ENCODE measurements at places on chromosomes 13 and 19.

DNA sequence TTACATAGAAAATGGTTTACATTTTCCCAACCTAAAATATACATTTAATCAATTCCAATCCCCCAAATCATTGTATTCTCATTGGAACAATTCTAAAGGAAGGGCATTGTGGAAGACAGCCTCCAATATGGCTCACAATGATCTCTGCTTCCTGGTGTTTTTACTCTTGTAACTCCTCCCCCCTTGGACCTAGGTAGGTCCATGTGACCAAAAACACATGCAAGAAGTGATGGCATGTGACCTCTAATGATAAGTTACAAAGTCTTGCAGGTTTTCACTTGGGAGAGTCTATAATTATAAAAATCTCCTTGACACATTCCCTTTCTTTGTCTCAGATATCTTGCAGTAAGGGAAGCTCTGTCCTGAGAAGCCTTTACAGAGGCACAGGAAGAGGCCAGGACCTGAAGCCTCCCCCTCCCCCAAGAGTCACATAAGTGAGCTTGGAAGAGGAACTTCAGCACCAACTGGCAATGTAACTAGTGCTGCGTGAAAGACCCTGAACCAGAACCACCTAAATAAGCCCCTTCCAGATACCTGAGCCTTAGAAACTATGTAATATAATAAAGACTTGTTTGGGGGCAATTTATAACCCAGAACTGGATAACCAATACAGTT lies 816.2 kb upstream of the ATXN8OS start:
- no peak for DNase-seq

GRCh38 chr13:37175996-37176395 lies 70.5 kb upstream of the CSNK1A1L start:
- DNase-seq: peak; percentile 88

- peak; percentile 82 for DNase-seq
Observed at GRCh38 chr19:2294687-2295335, 12.8 kb upstream of the PEAK3 start.

- no peak for DNase-seq
Observed at GRCh38 chr13:52737965-52738364, 1.7 kb downstream of the CNMD start.

DNA sequence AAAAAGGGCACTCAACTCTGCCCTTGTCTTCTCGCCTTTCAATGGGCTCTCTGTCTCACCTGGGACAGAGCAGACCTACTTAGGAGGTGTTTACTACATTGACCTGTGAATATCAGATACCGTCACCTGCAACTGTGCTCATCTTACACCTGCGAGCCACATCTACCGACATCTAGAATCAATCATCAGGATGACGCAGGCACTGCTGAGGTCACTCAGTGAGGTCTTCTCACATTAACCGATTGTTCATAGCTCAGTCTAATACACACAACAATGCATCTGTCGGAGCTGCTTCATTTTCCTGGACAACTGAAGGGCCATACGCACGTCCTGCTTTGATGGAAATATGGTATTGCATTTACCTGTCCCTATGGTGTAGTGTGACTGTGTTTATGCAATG lies 211.9 kb downstream of the FGF9 start:
- no peak for DNase-seq

DNA sequence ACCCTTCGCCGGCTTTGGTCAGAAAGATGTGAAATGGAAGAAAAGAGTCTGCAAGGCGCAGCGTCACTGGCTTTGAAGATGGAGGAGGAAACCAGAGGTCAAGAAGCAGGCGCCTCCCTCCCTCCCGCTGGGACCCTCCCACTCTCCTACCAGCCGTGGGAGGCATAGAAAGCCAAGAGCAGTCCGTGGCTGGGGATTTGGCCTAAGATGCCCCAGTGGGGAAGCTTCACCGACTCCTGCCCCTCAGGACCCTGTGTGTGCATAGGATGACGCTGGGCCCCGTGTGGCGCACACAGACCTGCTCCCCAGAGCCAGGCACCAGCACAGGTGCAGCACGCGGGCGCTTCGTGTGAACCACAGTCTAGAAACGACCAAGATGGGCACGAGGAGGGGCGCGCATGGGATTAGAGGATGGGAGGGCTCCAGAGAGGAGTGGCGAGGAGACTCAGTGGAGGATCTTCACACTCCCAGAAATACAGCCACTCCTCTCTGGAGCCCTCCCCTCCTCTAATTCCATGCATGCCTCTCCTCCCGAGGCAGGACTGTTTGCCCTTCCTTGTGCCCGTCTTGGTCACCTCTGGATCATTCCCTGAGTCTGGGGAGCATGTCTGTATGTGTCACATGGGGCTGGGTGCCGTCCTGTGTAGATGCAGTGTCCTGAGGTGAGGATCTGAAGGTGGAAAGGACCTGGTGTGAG lies 194.3 kb downstream of the TEX29 start:
- no peak for DNase-seq

DNA sequence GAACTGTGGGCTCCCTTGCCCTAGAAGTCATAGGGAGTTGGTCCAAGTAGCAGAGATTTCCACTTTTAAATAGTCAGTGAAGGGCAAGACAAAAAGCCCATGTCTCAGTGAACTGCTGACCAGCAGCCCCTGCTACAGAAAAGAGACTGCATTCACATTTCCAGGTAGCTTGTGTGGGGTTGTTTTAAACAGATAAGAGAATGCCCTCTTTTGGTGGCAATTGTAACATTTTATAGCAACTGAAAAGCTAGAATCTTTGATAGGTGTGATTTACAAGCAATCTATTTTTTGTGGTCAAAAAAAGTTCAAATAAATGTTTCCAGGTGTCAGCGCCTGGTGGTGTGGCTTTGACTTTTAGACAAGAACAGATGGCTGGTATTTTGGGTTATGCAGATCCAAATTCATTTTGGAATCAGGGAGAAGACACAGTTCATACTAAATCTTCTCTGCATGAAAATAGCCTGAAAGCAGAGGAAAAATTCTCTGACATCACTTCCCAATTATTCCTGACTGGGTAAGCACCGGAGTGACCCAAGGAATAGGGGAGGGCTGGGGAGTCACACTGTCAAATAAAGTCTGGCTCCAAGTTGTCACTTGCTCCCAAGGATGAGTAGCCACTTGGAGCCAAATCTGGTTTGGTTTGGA lies 26.2 kb upstream of the GPR12 start:
- DNase-seq: no peak

- peak; percentile 45 for DNase-seq
Observed at GRCh38 chr19:28466107-28467045, 746.6 kb downstream of the UQCRFS1 start.

DNA sequence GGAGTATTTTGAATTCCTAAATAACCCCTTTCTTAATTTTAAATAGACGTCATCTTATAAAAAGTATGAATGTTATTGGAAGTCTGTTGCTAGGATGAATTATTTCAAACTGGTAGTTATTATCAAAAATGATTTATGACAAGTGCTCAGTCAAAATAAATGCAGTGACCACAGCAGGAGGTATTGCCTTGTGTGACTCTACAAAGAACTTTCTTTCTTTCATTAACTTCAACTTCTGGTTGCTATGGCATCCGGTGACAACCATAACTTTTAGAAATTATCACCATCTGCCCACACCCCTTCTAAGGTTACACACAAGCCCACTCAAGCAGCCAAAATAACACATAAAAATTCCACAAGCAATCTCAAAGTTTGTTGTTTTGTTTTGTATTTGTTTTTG lies 189.9 kb downstream of the DACH1 start:
- no peak for DNase-seq

GRCh38 chr13:106796280-106797047 lies 228.5 kb upstream of the ARGLU1 start:
- no peak for DNase-seq

DNA sequence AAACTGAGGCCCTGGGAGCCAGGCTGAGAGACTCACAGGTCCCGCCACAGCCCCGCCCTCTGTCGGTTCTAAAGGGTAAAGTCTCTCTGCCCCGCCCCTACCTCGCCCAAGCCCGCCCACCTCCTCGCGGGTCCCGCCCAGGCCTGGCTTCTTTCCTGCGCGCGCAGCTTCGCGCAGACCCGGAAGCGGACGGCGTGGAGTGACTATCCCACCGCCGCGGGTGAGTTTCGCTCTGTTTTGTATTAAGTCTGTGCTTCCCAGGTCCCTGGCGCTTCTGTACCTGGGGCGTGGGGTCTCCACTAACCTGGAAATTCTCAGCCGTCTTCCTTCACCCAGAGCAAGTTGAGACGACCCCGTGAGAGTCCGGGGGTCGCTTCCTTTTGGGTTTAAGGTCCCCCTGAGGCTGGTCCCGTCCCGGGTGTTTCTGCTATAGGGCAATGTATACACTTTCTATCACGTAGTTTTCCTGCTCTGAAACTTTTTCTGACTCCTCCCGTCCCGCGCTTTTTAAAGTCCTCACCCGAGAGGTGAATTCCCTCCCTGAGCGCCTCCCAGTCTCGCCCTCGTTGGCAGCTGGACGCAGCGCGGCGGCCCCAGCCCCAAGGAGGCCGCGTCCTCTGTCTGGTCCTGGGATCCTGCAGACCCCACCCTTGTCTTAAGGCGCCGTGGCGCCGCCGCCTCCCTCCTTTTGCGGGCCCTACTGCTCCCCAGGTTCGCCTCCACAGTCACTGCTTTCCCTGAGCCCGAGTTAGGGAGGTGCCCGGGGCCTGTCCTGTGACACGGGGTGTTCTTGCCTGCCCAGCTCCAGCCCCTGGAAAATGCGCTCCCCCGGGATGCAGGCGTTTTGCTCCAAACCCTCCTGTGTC lies at the start of gene ZNF765:
ZNF765 (plus strand) TSS at position 176 of the 866 bp plus-strand sequence. CDS start 2,867 bp downstream, outside the sequence.
- peak; percentile 91 for DNase-seq

DNA sequence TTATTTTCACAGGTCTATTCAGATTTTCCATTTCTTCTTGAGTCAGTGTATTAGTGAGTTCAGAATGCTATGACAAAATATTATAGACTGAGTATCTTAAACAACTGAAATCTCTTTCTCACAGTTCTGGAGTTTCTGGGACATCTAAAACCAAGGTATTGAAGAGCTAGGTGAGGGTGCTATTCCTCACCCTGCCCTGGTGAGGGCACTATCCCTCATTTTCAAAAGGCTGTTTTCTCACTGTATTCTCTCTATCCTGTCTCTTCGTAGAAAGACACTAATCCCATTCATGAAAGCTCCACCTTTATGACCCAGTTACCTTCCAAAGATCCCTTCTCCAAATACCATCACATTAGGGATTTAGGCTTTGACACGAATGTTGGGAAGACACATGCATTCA lies 1617.1 kb downstream of the PCDH9 start:
- DNase-seq: no peak

GRCh38 chr19:49685845-49686332 lies 3.5 kb upstream of the ADM5 start:
- no peak for DNase-seq

- DNase-seq: no peak
Observed at GRCh38 chr13:102779436-102780159, 6.0 kb upstream of the TEX30 start.

DNA sequence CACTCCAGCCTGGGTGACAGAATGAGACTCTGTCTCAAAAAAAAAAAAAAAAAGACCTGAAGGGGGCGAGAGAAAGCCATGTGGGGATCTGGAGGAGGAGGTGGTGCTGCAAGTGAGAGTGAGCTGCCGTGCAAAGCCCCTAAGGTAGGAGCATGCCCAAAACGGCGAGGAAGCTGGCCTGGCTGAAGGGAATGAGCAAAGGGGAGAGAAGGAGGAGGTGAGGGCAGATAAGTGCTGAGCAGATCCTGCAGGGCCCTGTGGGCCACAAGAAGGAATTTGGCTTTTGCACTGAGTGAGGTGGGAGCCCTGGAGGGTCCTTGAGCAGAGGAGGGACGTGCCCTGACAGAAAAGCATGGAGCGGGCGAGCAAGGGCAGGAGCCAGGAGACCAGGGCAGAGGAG lies 19.4 kb upstream of the ADGRE5 start:
- peak; percentile 44 for DNase-seq

- no peak for DNase-seq
Observed at GRCh38 chr19:43525836-43526771, 897 bp downstream of the ETHE1 start.

- no peak for DNase-seq
Observed at GRCh38 chr13:109007946-109008345, 378.5 kb downstream of the MYO16 start.

DNA sequence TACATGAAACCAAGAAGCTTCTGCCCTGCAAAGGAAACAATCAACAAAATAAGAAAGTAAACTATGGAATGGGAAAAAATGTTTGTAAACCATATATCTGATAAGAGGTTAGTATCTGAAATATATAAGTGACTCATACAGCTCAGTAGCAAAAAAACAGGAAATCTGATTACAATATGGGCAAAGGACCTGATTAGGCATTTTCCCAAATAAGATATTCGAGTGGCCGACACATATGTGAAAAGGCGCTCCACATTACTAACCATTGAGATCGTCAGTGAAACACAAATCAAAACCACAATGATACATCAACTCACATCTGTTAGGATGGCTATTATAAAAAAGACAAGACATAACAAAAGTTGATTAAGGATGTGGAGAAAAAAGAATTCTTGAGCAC lies 2818.6 kb upstream of the PCDH20 start:
- DNase-seq: peak; percentile 86

GRCh38 chr13:113139577-113139976 lies 17.0 kb downstream of the F10 start:
- no peak for DNase-seq

- peak; percentile 6 for DNase-seq
Observed at GRCh38 chr19:16541526-16542044, 652 bp downstream of the CHERP start.

DNA sequence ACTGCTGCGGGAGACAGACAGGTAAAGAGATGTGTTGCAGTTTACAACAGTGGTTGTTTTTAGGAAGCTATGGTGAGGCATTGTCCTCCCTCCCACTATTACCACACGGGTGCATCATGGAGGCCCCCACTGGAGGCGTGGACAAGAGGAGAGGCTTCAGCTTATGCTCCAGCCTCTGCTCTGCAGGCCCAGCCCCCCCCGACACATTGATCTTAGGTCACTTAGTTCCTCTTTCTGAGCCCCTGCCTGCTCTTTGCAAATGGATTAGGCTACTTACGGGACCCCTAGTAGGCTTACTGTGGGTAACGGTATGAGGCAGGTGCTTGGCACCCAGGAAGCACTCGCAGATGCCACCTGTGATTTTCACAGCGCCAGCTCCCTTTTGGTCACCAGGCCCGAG lies 123.9 kb downstream of the SLC7A1 start:
- no peak for DNase-seq

DNA sequence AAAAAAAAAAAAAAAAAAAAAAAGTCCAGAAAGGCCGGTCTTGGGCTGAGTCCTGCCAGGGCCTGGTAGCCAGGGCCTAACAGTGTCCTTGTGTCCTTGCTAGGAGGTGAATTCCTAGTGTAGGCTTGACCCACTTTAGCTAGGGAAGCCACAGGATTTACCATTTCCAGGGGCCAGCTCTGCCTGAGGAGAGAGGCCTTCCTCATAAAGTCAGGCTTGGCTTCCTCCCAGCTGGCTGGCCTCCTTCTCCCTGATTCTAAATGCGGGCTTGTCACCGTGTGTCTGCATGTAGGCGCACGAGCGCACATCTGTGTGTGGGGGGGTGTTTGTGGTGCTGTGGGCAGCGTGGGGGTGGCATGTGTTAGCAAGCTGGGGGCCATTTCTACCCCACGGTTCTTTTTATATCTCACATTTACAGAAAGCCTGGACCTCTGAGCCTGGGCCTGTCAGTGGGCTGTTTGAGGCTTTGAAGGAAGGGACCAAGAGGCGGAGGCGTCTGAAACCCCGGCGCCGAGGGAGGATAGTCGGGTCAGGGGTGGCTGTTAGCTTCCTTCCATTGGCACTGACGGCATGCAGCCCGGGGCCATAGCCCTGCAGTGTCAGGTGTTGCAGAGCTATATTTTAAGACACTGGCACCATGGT lies 31.7 kb downstream of the IER2 start:
- DNase-seq: peak; percentile 65

Measured in fibroblast of skin of abdomen (primary cell).